Fibroblast of lung (primary cell): ENCODE measurements at places on chromosomes 7 and 10. TPM values are rescaled to one million over a fixed set of nuclear protein-coding genes. Genes with fewer than 3 reads are reported as not detected.

The LEP gene
- total RNA-seq, result 0.26 and 2.8 TPM in 2 replicates

The FGFBP3 gene
- 0.26 and 0.50 TPM in 2 replicates for total RNA-seq

The DMTF1 gene
- 59.8 and 97.1 TPM in 2 replicates for total RNA-seq

DNA sequence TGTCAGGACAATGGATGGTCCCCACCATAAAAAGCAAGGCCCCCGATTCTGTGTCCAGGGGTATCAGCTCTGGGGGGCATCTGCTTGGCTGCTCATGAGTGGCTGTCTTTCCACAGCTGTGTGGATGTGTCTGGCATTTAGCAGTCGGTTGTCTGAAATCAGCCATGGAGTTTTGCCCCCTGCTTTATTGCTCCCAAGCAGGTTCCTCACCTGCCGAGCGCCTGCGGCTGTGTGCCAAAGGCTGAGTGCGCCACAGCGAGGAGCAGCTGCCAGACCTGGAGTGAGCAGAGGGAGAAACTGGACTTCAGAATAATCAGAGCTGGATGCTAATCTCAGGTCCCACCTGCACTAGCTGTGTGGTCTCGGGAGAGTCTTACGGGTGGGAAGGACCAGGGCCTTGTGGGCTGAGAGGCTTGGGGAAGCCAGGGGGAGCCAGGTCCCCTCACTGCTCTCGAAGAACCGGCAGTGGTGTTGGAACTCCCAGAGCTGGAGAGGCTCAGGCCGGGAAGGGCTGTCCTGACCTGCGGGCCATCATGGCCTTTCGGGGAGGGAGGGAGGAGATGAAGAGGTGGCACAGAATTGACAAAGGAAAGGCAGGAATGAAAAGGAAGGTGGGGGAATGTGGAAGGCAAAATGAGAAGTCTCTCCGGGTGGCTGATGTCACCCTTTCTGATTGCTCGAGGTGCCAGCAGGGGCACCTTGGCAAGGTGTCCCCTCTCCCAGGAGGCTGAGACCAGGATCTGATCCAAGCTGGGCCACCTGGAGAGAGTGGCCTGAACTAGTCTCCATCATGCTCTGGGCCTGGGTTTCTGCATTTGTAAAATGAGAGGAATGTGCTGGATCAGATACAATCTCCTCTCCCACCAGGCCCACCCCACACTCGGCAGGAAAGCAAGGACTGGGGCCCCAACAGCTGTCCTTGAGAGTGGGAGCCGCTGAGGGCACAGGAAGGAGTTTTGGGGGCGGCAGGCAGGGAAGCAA lies 30.2 kb upstream of the LEP start:
- H3K27me3 ChIP-seq, result peaks cover 14% of the 10 kb centered on the region
- no peak for DNase-seq
- H3K4me3 ChIP-seq, result no peak overlapping the region
- H3K4me1 ChIP-seq, result peaks cover 7% of the 10 kb centered on the region
- H3K27ac ChIP-seq, result no peak overlapping the region

DNA sequence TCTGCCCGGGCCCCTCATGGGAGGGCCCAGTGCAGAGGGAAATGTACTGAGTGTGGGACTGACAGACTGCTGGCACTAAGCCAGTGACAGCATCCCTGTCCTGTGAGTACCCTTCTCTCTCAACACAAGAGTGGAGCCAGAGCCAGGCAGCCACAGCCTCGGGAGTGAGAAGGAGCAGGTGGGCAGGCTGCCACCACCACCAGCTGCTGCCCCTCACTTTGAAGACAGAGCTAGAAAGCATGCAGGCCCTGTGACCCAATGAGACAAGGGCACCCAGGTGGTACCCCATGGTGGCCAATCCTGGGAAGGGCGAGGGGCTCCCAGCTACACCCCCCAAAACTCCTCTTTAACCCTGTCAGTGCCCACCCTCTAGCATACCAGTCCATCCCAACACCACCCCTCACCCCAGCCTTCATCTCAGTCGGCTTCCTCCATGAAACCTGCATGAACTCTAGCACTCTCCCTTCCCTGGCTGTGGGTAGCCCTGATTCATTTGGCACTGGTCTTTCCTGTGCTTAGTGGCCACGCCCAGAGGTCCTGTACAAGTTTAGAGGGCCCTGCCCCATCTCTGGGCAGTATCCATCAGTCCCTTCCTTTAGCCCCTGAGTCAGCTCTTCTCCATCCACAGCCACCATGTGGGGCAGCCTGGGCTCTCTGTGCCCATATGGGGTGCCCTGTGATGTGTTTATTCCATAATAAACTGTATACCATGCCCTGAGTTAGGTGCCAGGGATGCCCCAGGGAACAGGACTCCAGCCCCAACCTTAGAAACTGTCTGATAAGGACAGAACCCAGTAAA lies 207.0 kb upstream of the ZMIZ1 start:
- no peaks in the 10 kb centered on the region for H3K36me3 ChIP-seq
- no peaks in the 10 kb centered on the region for H3K4me1 ChIP-seq
- no peak overlapping the region for H3K4me3 ChIP-seq
- peaks cover 11% of the 10 kb centered on the region for H3K27me3 ChIP-seq
- H3K27ac ChIP-seq, result no peak overlapping the region
